ENCODE measurements at places on chromosomes 4 and X. TPM values are rescaled to one million over a fixed set of nuclear protein-coding genes. Genes with fewer than 3 reads are reported as not detected.

The MAGIX gene
- total RNA-seq: 0.39 TPM

The CSAG3 gene
- not detected for total RNA-seq

The MID1 gene
- 25.9 TPM for total RNA-seq

DNA sequence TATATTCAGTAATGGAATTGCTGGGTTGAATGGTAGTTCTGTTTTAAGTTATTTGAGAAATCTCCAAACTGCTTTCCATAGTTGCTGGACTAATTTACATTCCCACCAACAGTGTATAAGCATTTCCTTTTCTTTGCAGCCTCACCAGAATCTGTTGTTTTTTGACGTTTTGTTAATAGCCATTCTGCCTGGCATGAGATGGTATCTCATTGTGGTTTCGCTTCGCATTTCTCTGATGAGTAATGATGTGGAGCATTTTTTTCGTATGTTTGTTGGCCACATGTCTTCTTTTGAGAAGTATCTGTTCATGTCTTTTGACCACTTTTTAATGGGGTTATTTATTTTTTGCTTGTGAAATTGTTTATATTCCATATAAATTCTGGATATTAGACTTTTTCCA is 13.6 kb upstream of the MAGED4B start:
- no peak for DNase-seq

DNA sequence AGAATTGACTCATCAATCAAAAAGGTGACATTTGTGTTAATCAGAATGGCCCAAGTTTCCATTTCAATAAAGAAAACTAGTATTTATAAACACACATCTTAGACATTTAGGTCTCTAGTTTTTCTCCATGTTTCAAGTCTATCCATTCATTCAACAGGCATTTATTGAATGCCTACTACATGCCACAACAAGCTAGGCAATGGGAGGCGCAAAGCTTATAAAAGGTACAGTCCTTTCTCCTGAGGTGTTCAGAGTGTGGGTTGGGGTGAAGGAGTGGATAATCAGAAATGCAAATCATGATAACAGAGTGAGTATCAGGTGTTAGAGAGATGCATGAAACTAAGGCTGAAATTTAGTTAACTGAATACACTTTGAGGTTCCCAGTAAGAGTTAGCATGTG is 78.0 kb downstream of the HCCS start:
- DNase-seq: no peak

DNA sequence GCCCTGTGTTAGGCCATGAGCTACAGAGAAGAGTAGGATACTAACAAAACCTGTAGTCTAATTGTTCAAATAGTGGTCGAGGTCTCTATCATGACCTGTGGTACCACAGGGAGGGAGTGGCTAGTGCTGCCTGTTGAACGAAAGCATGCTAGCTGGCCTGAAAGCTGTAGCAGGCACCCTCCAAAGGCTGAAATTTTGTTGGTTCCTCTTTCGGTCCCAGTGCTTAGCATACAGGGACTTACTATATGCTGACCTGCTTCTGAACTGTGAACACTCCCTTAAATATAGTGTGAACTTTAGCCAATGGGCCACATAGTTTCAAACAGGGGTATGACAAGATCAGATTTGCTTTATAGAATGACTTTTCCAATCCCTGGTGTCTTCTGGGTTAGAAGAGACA is 113.4 kb downstream of the PJA1 start:
- no peak for DNase-seq

DNA sequence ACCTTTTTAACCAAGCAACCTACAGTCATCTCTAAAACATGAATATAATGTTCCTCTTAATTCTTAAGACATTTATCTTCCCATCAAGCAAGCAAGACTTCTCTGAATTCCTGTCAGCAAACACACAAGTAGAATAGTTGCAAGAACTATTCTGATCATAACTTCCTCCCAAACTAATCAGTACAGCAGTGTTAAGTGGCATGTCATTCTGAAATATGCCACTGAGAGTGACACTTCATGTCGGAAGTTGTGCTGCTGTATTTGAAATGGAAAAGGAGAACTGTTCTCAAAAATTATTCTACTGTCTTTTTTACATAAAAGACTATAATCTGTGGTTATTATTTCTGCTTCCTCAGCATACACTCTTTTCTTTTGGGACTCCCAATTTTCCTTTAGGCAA is 546.6 kb downstream of the PCDH18 start:
- DNase-seq: no peak

DNA sequence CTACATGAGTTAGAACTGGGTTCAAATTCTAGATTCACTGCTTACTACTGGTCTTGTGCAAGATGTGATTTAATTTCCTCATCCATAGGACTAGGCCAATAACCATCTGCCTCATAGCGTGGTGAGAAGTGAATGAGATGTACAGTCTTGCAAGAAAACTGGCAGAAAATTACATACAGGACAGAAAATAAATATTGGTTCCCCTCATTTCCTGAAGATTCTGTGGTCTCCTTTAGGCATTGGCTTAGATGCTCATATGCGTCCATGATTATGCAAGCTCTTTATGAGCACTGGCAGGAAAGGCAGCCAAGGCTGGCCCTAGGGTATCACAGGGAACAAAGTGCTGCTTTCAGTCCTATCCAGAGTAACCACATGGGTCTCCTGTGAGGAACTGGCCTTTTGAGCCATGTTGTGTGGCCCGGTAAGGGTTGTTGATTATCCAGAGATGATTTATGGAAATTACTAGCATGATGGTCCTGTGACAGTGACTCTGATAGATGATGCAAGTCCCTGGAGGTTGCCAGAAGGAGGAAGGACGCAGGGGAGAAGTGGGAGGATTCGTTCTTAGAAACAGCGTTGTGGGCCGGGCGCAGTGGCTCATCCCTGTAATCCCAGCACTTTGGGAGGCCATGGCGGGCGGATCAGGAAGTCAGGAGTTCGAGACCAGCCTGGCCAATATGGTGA is 9.9 kb upstream of the MOB1B start:
- DNase-seq: no peak

GRCh38 chr4:113080624-113081023 is 31.2 kb downstream of the ANK2 start:
- DNase-seq: no peak

DNA sequence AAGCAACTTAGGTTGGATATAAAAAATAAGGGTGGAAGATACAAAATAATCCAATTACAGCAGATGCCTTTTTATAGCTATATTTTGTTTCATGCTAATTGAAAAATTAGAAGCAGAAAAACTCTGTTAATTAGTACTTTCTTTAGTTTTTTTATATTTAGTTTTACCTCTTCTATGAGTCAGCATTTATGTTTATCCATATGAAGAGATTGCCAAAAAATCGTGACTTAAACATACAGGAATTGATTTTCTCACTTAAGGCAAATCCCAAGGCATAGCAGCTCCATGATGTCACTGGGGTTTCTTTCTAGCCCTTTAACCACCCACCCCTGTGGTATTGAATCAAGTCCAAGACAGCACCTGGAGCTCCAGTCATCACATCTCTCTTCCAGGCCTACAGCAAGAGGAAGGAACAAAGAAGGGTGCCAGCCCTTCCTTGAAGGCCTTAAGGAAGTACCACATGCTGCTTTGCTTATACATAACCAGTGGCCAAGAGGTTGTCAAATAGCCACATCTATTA is 365.8 kb upstream of the TENM3 start:
- no peak for DNase-seq

Data from dermis microvascular lymphatic vessel endothelial cell (primary cell).